ENCODE measurements at places on chromosomes 16 and 17. TPM values are rescaled to one million over a fixed set of nuclear protein-coding genes. Genes with fewer than 3 reads are reported as not detected.

DNA sequence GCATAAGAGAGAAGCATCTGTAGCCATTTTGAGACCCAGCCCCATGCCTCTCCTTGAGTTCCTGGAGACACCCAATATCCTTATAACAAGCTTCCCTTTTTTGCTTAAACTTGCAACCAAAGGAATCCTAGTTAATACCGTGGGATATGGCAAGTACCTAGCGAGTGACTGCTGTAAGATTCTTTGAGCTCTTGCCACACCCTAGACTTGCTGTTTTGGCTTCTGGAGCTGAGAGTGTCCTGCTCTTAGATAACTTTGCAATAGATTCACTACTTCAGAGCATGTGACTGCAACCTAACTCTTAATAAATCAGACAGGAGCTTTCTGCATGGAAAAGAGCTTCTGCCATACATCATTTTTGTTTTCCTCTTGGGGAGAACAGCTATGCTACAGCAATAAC lies 58.3 kb downstream of the AKAP1 start:
- no peak overlapping the region for H3K27ac ChIP-seq
- H3K4me3 ChIP-seq, result no peak overlapping the region
- H3K27me3 ChIP-seq, result no peaks in the 10 kb centered on the region
- H3K4me1 ChIP-seq, result peaks cover 5% of the 10 kb centered on the region
- no peak for DNase-seq
- no peaks in the 10 kb centered on the region for H3K36me3 ChIP-seq

GRCh38 chr17:79633154-79633553 lies 22.3 kb upstream of the RBFOX3 start:
- no peaks in the 10 kb centered on the region for H3K36me3 ChIP-seq
- H3K27me3 ChIP-seq, result 0 out of 2 replicates have a peak, but pooled peaks cover 2% of the 10 kb centered on the region
- no peak for DNase-seq
- H3K4me1 ChIP-seq, result no peaks in the 10 kb centered on the region
- no peak overlapping the region for H3K27ac ChIP-seq
- H3K4me3 ChIP-seq, result no peak overlapping the region

- no peak overlapping the region for H3K4me3 ChIP-seq
- H3K27me3 ChIP-seq, result no peaks in the 10 kb centered on the region
- peaks cover 26% of the 10 kb centered on the region for H3K4me1 ChIP-seq
- no peak overlapping the region for H3K27ac ChIP-seq
- peak; percentile 69 for DNase-seq
Measured at GRCh38 chr16:77784441-77785372, 3.7 kb upstream of the VAT1L start.

DNA sequence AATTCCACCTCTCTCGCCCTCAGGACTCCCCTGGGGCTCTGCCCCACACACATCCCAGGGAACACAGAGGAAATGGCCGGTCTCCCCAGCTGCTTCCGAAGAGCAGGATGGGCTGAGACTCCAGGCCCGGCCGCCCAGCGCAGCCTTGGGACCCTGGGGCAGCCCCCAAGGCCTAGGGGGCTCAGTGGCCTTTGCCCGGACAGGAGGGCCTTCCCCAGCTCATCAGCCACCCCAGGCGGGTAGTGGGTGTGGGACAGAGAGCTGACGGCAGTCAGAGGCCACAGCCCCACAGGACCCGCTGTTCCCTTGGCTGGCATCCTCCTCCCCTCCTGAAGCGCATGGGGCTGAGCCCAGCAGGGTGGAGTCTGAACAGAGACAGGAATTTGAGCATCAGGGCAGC lies 6.2 kb upstream of the CBFA2T3 start:
- no peaks in the 10 kb centered on the region for H3K36me3 ChIP-seq
- peaks cover 19% of the 10 kb centered on the region for H3K4me1 ChIP-seq
- no peak overlapping the region for H3K4me3 ChIP-seq
- no peak overlapping the region for H3K27ac ChIP-seq
- H3K27me3 ChIP-seq, result no peaks in the 10 kb centered on the region
- no peak for DNase-seq

GRCh38 chr16:17364319-17365210 lies 106.2 kb downstream of the XYLT1 start:
- no peak for DNase-seq
- no peak overlapping the region for H3K4me3 ChIP-seq
- peaks cover 51% of the 10 kb centered on the region for H3K4me1 ChIP-seq
- no peak overlapping the region for H3K27ac ChIP-seq
- no peaks in the 10 kb centered on the region for H3K36me3 ChIP-seq

DNA sequence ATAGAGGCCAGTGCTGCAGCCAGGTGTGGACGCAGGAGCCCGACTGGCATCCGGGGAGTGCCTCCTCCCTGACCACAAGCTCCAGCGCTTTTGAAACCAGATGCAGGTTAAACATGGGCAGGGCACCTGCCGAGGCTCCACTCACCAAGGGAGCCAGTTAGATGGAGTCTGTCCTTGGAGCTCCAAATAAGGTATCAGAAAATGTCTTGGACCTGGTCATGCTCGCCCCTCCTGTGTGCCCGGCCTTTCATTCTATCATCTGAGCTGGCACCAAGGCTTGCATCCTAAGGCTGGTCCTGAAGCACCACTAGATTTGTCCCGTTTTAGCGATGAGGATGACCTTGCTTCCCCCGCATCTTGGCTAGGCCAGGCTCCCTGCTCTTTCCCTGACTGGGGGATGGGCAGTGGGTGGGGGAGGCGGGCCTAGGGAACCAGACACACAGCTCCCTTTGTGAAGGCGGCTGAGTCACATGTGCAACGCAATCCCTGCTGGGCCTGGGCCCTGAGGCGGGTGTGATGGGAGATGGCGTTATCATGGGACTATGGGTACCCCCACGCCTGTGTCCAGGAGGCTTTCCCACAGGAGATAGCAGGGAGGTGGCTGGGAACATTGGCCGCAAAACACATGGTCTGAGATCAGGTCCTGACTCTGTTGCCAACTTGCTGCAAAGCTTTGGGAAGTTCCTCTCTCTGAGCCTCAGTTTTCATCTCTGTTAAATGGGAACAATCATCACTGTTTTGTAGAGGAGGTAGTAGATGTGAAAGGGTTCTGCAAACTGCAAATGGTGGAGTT lies 5.0 kb upstream of the ADGRG1 start:
- no peak for DNase-seq
- H3K27me3 ChIP-seq, result no peaks in the 10 kb centered on the region
- no peaks in the 10 kb centered on the region for H3K4me1 ChIP-seq
- H3K4me3 ChIP-seq, result no peak overlapping the region
- no peaks in the 10 kb centered on the region for H3K36me3 ChIP-seq

- no peaks in the 10 kb centered on the region for H3K36me3 ChIP-seq
- H3K4me1 ChIP-seq, result no peaks in the 10 kb centered on the region
- no peak overlapping the region for H3K4me3 ChIP-seq
- no peaks in the 10 kb centered on the region for H3K27me3 ChIP-seq
- no peak overlapping the region for H3K27ac ChIP-seq
Measured at GRCh38 chr16:86626966-86627365, 48.6 kb downstream of the FOXL1 start.

GRCh38 chr16:23060458-23061320 lies 88.6 kb downstream of the USP31 start:
- H3K27me3 ChIP-seq, result no peaks in the 10 kb centered on the region
- no peak overlapping the region for H3K4me3 ChIP-seq
- DNase-seq, result peak; percentile 84
- no peaks in the 10 kb centered on the region for H3K36me3 ChIP-seq
- no peaks in the 10 kb centered on the region for H3K4me1 ChIP-seq

DNA sequence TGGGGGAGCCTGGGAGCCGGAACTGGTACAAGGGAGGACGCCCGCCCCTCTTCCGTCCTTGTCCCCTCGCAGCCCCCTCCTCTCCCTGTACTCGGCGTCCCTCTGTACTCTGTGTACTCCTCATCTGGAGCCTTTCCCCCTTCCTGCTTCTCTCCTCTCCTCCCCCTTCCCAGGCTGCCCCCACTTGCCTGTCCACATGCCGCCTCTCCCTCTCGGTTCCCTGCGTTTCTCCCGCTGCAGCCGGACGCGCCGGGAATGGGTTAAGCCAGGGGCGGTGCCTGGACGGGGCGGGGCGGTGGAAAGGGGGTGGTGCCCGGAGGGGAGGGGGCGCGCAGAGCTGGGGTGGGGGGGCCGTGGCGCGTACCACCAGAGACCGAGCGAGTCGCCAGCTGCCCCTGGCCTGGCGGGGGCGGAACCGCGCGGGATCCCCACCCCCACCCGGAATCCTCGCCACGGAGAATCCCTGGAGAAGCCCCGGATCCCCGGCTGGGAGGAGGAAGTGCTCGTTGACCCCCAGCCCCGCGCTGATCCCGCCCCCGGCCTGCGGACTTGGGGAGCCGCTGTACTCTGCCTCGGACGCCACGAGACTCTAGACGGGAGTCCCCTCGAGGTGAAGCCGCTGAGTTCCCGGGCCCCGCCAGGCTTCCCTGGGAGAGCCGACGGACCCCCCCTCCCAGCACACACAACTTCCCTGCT lies 22.6 kb downstream of the GJD3 start:
- H3K27me3 ChIP-seq, result no peaks in the 10 kb centered on the region
- peak; percentile 57 for DNase-seq
- H3K27ac ChIP-seq, result peak overlapping the region; percentile 66
- H3K36me3 ChIP-seq, result no peaks in the 10 kb centered on the region

DNA sequence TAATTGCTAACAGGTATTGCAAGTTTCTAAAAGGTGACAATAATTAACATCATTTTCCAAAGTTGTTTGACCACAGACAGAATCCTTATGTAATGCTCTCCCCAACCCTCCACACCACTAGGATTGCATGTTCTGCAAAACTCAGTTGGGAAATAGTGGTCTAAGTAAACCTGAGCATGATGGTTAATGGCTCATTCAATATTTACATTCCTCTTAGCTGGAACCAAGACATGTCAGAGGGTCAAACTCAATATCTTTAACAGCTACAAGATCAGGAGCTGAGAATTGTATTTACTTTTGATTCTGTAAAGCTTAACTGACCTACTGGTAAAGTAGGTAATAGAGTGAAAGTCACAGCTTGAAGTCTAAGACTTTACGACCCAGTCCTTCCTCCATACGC lies 10.2 kb downstream of the MFSD6L start:
- no peaks in the 10 kb centered on the region for H3K36me3 ChIP-seq
- DNase-seq, result no peak
- H3K27ac ChIP-seq, result no peak overlapping the region

Gene CCL7
- total RNA-seq, result not detected

Gene PRR35
- not detected for total RNA-seq

Gene RAB11FIP4
- total RNA-seq, result 13.3 TPM

Gene NDEL1
- 48.6 TPM for total RNA-seq

Data from Karpas-422 (cell line).